ENCODE measurements at places on chromosomes 11 and 22.

GRCh38 chr22:45994491-45995404 lies 17.8 kb upstream of the WNT7B start:
- DNase-seq: peak; percentile 65

DNA sequence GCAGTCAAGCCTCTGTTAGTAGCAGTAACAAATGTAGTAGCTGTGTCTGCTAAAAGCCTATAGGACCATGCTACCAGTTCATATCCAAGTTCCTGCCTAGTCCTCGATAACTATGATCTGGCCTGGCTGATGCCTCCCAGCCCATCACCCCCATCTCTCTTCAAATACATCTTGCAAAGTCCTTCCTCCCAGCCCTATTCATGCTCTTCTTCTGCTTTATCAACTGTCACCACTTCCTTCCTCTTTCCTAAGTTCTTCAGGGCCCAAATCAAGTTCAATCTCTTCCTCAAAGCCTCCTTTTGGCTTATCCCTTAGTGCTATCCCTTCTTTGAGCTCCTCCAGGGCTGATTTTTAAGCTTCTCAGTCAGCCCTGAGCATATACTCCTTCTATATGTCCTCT lies 150.9 kb upstream of the THY1 start:
- DNase-seq: no peak

GRCh38 chr11:77175869-77176539 lies 48.0 kb downstream of the MYO7A start:
- DNase-seq: no peak

GRCh38 chr22:28440592-28441390 lies 238.8 kb downstream of the TTC28 start:
- no peak for DNase-seq

DNA sequence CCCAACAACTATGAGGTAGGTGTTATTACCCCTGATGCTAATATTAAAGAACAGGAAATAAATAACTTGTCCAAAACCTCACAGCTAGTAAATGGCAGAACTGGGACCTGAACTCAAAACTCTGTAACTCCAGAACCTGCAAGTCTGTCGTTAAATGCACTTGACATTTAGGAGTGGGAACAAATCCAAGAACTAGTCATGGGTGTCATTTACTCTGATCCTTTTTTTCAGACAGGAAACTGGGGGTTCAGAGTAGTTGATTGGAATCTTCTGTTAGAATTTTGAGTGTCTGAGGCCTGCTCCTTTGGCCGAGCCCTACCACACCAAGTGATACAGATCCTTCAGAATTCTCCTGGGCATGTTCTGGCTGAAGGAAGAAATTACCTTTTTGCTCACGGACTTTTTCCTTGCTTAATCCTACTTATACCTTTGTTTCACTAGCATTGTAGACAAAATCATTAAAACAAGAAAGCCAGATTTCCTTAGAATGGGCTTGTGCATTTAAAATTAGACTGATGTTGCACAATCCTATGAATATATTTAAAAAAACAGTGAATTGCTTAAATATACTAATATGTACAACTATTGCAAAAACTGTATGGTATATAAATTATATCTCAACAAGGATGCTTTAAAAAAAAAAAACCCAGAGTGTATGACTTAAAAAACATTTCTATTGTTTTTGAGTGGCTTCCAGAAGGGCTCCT lies 1.4 kb upstream of the YAP1 start:
- no peak for DNase-seq

DNA sequence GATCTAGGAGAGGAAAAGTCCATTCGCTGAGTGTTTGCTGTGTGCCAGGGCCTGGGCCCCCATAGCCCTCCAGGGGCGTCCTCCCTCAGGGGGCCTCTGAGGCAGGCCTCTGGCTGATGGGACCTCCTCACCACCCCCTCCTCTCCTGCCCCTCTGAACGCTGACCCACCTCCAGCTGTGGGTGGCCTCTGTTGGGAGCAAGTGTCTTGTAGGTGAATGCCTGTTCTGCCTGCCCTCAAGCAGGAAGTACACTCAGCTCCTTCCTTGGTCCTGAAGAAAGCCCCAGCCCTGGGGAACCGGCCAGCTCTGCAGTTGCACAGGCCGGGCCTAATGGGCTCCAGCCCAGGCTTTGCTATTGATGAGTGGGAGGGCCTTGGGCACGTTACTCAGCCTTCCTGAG lies 3.5 kb downstream of the MYO7A start:
- no peak for DNase-seq

DNA sequence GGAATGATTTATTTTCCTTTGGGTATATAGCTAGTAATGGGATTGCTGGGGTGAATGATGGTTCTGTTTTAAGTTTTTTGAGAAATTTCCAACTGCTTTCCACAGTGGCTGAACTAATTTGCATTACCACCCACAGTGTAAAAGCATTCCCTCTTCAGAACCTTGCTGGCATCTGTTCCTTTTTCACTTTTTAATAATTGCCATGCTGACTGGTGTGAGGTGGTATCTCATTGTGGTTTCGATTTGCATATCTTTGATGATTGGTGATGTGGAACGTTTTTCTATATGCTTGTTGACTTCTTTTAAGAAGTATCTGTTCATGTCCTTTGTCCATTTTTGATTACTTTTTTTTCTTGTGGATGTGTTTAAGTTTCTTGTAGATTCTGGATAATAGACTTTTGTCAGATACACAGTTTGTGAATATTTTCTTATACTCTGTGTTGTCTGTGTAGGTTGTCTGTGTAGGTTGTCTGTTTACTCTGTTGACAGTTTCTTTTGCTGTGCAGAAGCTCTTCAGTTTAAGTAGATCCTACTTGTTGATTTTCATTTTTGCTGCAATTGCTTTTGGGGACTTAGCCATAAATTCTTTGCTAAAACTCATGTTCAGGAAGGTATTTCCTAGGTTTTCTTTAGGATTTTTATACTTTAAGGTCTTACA lies 291.8 kb upstream of the DDI1 start:
- no peak for DNase-seq
